ENCODE measurements at places on chromosomes 2 and 18.

DNA sequence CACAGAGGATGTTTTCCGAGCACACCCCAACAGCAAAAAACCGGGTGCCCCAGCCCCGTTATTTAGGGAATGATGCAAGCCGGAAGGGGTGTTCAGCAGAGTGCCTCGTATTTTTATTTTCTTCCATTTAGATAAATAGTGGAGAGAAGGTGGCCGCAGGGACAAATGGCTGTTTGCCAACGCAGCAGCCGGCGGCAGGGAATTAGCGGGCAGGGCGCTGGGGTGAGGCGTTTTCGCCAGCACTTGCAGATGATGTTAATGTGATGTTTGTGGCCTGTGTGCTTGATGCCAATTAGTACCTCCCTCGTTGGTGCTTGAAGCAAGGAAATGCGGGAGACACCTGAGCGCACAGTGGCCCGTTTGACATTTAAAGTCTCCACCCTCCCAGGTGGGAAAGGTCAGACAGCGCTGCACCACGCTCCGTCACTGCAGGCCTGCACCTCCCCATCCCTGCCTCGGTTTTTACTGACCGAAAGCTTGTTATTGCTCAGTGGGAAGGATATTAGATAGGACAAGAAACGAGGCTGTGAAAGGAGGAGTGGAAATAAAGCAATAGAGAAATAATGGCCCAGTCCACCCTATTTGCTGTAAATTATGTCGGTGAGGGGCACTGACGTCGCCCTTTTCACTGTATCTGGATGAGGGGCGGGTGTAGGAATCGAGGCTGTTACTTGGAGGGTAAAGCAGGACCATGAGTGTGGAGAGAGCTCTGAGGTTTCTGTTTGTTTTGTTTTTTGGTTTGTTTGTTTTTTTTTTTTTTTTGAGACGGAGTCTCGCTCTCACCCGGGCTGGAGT, 39.1 kb downstream of the NFATC1 start:
- no peak for DNase-seq

DNA sequence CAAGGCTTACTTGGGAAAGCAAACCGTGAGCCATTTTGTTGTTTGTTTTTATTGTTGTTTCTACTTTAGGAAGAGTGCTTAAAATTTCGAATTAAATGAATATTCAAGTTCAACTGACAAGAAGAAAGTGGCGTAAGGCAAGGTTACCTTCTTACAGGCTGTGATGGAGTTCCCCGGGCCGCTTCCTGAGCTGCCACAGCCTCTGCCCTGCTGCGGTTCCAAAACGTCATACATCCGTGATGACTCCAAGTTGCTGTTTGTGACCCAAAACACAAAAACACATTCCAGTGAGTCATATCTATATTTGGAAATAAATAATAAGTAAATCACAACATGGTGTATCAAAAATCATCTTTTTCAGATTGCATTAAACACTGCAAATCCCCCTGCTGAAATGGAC, 49.7 kb downstream of the SPHKAP start:
- no peak for DNase-seq

- DNase-seq: no peak
These were observed 171.8 kb upstream of the LHCGR start for GRCh38 chr2:48927355-48927754.

DNA sequence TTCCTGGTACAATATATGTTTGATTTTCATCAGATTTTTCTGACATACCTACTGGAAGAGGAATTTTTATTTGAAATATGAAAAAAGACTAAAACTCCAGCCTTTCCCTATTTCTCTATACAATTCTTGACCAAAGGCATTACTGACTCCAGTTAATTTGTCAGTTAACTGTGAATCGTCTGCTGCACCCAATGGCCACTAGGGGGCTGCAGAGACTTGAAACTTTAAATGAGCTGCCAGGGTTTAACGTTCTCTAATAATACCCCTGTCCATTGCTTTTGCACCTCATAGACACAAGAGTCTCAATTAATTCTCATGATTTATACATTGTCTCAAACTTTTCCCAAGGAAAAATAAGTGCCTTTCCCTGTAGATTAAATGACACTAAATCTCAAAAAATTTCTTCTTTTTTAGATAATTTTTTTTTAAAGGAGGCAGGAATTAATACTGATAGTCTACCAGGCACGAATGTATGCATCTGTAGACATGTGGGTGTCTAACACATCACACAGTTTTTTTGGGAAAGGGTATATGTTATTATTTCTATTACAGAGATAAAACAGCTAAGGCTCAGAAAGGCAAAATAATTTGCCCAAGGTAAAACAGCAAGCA, 1.8 kb upstream of the ALK start:
- DNase-seq: peak; percentile 40

Measured in activated naive CD4-positive, alpha-beta T cell treated with anti-CD3 and anti-CD28 coated beads, Interleukin-2, amount 50 U/mL, for 72 hours (primary cell).